ENCODE measurements at places on chromosomes 7 and 10. TPM values are rescaled to one million over a fixed set of nuclear protein-coding genes. Genes with fewer than 3 reads are reported as not detected.

DNA sequence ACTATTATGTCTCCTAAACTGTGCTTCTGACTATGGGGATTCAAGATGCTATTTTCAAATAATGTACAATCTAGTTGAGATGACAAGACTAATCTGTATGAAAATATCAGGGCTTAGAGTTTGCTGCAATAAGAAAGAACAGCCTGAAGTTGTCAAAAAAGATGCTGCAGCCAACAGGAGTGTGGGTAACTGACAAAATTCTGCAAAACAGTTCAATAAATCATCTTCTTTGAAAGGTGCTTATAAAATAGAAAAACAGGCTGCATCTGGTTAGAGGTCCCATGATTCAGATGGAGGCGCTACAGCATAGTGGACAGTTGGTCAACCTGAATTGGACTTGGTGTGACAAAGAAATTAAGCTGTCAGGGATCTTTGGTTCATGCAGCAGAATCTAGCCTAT is 511.0 kb downstream of the XPNPEP1 start:
- DNase-seq: peak; percentile 25

DNA sequence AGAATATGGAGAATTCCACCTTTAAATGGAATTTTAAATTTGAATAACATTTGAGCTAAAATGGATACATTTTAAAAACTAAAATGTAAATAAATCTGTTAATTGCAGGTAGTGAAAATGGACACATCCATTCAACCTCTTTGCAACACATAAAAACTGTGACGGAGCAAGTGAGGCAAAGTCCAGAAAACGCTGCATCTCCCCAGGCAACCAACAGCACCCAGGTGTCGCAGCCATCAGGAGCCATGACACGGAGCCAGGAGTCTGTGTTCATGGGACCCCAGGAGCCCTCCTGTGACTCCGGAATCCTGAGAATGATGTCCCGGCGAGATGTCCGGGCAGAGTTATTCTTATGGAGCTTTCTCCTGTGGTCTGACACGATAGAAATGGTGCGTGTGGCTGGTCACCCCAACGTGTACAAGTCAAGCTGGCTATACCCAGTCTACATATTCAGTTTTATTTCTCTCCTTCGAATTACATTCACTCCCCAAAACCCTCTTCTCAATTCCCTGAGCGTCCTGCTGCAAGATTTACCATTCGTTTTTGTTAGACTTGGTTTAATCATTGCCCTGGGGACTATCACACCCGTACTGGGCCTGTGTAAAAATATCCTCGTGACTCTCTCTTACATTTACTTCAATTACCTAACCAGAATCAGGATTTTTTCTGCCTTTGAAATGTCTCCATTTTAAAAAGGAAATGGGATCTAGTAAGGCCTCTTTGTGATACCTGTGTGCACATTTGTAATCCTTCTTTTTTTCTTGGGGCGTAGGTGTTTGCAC is 13.1 kb upstream of the MRC1 start:
- DNase-seq: no peak

- DNase-seq: no peak
These were observed 116.3 kb upstream of the SHH start for GRCh38 chr7:155928583-155928982.

DNA sequence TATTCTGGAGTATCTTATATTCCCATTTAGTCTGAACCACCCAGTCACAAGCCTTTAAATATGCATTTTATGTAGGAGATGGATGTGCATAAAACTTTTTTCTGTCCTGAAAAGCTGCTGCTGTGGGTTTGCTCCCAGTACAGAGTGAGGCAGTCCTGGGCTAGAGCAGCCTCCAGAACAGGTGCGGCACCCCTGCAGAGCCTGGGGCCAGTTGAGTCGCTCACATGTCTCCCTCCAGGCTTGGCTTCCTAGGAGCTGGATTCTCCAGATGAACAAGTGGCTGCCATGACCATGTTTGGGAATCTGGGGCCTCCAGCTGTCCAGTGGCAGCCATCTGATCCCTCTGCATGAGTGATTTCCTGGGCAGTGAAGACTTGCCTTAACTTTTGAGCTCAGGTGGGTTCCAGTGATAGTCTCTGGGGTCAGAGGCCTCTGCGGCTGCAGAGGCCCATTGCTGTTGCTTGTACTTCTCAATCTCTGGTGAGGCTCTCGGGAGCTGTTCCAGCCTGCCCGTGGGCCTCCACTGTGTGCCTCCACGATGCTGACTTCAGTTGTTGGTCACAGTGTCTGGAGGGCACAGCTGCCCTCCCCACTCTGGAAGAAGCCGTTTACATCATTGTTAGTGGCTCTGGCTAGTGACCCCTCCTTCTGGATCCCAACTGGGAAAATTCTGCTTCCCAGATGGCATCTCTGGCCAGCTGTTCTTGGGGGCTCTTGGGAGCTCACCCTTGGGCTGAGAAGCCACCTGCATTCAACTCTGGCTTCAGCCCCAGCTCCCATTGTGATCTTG is 120.4 kb downstream of the EMX2 start:
- DNase-seq: no peak

PPP1R17 gene
- not detected for polyA plus RNA-seq

SPACDR gene
- polyA plus RNA-seq: 1.2 TPM

All from left kidney (tissue), 8 donors.